Vagina (tissue), 2 donors: ENCODE measurements at places on chromosomes 12 and 14.

DNA sequence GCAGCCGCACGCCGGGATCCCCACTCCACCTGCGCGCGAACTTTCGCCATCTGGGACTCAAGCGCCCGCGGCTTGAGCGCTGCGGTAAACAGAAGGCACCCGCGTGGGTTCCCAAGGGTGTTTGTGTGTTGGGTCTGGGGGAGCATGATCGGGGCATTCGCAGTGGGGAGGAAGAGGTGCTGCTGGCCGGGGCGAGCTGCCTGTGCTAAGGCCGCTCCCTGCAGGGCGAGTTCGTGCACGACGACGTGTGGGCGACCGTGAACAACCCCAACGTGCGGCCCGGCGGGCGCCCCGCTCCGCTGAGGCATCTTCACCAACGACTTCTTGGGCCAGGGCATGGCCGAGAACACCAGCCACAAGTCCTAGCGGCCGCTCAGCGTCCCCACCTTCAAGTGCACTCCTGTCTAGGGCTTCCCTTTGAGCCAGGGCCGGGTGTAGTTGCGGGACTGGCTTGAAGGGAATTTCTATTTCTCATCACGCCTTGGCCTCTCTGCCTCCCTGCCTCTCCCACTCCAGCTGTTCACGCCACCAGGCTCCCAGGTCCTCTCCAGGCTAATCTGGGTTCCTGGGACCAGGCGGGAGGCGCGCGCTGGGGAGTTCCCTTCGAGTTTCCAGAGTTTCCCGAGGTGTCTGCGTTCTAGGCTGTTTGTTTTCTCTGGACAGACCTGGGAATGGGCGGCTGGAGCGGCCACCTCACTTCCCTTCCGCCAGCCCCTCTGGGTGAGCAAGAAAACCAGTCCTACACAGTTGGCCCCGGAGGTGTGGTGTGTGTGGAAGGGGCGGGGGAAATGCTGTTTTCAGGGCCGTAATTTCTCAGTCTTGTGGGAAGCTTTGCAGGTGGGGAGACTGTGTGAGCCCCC is 417.8 kb upstream of the TMTC1 start:
- no peak for DNase-seq

DNA sequence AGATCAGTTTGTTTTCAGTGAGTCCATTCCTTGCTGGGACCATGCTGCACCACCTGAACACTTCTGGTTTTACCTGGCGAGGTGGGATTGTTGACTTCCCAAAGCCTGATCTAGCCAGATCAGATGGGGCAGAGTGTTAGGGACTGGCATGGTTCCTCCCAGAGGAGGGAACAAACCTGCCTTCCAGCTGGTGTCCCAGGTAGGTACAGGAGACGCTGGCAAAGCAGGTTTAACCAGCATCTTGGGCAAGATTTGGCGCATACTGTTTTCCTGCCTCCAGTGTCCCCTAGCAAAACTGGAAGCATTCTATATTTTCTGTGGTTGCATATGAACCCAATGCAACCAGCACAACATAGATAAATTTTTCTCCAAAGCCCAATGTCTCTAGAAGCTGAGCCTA is 14.6 kb upstream of the FOS start:
- no peak for DNase-seq

DNA sequence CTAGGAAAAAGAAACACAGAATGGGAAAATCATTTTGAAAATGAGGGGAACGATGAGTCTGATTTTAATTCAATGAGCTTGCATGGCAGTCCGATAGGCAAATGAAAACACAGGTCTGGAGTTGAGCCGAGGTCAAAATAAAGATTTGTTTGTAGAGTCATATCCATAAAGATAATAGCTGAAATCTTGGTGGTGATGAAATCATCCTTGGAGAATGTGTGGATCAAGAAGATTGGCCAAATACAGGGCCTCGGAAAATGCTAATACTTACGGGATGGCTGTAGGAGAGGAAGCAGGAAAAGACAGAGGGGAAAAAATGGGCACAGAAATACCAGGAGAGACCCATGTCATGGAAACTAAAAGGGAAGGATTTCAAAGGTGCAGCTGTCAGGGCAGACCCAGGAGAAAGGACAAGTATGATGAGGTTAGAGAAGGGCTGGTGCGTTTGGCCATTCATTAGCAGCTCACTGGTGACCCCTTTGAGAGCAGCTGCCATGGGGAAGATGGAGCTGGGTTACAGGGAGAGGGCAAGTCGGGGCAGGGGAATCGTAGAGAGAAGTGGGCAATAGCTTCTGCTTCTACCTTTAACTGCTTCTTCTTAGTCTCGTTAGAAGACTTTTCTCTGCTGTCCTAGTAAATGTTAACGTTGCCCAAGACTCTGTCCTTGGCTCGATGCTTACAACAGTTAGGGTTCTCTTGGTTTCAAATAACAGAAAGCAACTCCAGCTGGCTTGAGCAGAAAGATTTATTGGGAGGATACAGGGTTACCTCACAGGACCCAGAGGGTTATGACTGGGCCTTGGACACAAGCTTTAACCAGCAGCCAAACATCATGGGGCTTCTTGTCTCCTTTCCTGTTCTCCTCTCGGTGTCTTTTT is 161.8 kb downstream of the EFCAB11 start:
- peak; percentile 91 for DNase-seq

- DNase-seq = no peak
These were observed 673 bp upstream of the TTC9 start for GRCh38 chr14:70640938-70641547.

GRCh38 chr14:83638748-83639504 is 1891.0 kb upstream of the FLRT2 start:
- DNase-seq = no peak

GRCh38 chr14:69014829-69015259 is 35.7 kb upstream of the ACTN1 start:
- DNase-seq = no peak
